ENCODE measurements at places on chromosomes 3 and 15.

- no peak for DNase-seq
These were observed 695.5 kb downstream of the EPHA3 start for GRCh38 chr3:89802881-89803280.

- peak; percentile 37 for DNase-seq
These were observed 158.7 kb downstream of the USP13 start for GRCh38 chr3:179811321-179812095.

DNA sequence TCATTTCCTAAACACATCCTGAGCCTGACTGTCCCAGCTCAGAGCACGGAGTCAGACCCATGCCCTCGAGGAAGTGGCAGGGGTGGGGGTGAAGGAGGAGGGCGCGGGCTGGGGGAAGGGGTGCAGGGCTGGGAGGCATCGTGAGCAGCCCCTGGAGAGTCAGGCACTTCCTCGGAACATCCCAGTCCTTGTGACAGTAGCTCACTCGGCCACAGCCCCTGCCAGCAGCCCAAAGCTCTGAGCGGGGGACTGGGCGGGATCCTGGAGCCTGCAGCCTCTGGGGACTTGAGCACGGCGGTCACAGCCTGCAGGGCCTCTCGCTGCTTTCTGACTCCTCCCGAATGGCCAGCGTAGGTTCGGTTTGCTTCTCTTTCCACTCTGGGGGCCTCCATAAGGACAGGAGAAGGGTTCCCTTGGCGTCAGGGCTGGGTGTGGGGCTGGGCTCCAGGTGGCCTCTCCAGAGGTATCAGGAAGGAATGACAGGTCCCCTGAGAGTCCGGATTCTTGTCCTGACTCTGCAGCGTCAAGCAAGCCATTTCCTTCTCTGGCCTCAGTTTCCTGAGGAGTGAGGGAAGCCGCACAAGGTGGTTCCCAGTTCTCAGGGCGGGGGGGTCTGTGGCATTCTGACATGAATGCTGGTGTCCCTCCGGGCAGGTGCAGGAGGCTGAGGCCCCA, 20.9 kb downstream of the PSTPIP1 start:
- DNase-seq = no peak

DNA sequence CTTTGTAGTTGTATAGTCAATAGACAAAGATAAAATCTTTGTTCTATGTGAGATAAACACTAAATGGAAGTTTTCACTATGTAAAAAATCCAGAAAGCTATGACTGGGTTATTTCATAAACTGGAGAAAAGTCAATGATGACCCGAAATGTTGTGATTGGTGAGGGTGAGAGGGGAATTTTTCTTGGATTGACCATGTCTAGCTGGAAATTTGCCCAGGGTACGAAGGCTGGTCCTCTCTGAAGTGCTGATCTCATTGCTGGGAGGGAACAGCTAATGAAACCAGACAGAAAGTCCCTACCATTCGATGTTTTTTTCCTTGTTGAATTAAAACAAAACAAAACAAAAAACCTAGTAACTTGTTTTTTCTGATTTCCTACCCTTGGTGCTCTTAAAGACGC, 14.3 kb downstream of the TPRG1 start:
- DNase-seq = no peak

DNA sequence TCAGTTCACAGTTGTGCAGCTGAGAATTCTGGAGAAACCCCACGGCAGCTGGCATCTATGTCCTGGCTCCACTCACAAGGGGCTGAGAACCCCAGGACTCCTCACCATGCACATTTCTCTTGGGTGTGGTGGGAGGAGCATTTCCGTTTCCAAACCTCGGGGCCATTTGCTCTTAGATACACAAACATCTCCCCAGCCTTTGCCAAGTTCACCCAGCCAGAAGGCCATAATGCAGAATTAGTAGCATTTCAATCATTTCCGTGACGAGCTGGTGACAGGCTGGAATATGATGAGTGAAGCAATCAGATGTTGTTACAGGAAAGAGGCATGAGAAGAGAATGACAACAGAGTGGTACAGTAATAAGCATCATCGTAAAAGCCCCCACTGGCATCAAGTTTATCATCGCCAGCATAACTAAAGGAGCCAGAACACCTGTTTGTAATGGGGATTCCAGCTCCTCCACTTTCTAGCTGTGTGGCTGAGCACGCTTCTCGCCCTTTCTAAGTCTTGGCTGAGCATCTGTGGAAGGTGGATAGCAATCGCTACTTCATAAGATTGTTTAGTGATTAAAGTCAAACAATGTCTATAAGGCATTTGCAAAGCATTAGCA, 82.0 kb downstream of the LIPC start:
- no peak for DNase-seq

- no peak for DNase-seq
These were observed 35.7 kb downstream of the TMEM39A start for GRCh38 chr3:119427669-119428068.

GRCh38 chr3:98556164-98557130, 24.7 kb downstream of the GPR15 start:
- DNase-seq = peak; percentile 94

DNA sequence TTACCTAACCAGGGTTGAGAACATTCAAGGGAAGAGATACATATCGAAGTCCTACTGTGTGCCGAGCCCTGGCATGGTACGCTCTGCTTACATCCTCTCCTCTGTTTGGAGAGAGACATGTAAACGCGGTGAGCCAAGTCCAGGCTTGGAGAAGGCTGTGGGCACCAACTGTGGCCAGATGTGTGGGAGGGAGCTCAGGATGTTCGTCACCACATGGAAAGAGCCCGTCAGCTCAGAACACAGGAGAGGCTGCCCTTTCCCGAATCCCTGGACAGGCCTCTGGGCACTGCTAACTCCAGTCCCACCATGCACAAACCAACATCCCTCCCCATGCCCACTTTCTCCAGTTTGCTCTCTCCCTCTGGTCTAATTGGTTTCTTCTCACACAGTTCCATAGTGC, 43.0 kb downstream of the MESD start:
- DNase-seq = no peak

- no peak for DNase-seq
These were observed 781.7 kb downstream of the MECOM start for GRCh38 chr3:168881804-168882203.

- no peak for DNase-seq
These were observed 315.6 kb upstream of the ATP10A start for GRCh38 chr15:26178640-26179220.

GRCh38 chr15:74870436-74871215, 2.5 kb downstream of the SCAMP2 start:
- DNase-seq = peak; percentile 25

GRCh38 chr3:157030712-157031111, 129.2 kb downstream of the CCNL1 start:
- DNase-seq = no peak

DNA sequence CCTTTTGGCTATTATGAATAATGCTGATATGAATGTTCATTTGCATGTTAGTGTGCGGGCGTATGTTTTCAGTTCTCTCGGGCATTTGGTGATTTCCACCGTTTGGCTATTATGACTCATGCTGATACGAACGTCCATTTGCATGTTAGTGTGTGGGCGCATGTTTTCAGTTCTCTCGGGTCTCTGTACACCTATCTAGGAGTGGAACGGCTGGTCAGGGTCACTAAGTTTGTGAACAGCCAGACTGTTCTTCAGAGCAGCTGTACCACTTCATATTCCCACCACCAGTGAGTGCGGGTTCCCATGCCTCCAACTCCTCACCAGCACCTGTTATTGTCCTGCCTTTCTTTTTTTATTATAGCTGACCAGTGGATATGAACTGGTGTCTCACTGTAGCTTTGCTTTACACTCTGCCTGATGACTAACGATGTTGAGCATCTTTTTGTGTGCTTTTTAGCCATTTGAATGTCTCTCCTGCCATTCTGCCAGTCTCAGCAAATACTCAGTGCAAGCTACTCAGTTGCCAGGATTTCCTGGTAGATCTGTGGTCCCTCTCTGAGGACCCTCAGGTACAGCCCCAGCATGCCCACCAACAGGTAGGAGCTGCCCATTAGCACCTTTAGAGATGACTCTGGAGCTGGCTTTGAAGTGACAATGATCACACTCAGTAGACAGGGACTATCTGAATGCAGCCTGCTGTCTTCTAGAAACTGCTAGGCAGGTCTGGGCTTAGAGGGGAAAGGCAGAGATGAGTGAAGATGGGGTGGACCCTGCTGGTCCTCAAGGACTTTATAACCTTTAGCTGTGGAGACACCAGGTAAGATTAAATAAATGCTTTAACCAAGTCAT, 141.1 kb downstream of the XXYLT1 start:
- DNase-seq = no peak

DNA sequence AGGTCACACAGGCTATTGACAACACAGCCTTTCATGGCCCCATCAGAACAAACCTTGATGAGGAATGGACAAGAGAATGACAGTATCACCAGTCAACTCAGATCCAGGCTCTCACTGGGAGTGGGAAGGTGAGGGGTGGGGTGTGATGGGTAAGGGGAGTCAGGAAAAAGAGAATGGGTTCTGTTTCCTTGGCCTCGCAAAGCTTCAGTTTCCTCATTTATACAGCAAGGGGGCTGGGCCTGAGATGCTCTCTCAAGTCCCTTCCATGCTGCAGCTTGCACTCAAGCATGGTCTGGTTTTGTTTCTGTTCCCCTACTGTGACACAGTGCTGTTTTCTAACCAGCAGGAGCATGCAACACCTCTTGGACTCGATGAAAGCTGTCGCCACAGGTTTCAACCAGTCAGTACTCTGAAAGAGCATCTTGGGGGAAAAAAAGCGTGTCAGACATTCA, 65.7 kb upstream of the IL12A start:
- no peak for DNase-seq

- DNase-seq = no peak
These were observed 10.8 kb downstream of the LYSMD4 start for GRCh38 chr15:99722406-99722805.

- no peak for DNase-seq
These were observed 193.5 kb downstream of the TNIK start for GRCh38 chr3:171266740-171267073.

GRCh38 chr3:4977853-4978203, 1.4 kb upstream of the BHLHE40 start:
- DNase-seq = no peak

GRCh38 chr3:28940530-28940929, 340.3 kb upstream of the RBMS3 start:
- DNase-seq = no peak

DNA sequence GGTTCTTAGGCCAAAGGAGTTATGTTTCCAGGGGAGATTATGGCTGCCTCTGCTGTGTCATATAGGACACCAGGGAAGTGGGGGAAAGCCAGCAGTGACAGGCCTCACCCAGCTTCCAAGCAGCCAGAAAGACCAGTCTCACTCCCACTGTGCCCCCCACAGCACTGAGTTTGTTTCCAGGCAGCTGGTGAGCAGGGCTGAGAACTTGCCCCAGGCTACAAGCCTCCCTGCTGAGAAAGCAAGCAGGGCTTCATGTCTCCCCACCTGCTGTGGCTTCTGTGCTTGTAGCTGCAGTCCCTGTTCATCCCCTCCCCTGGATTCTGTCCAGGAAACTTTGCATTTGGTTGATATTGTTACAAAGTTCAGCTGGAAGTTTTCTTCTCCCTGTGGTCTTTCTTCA, 376.3 kb downstream of the PDCD6IP start:
- DNase-seq = no peak

GRCh38 chr3:150639262-150639661, 36.1 kb downstream of the SELENOT start:
- DNase-seq = no peak

DNA sequence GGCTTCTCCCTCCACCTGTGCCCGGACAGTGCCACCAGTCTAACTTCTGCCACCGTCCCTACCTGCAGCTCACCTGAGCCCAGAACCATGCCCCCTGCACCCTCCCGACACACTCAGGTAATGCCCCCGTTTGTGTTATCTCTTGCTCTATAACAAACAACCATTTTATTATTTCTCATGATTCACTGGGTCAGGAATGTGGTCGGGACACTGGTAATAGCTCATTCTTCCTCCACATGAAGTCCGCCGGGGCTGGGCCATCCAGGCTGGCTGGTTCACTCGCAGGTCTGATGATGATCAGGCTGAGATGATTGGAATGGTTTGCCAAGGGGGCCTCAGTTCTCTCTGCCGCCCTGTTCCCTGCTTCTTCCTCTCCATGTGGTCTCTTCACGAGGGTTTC, 20.3 kb upstream of the NR2E3 start:
- no peak for DNase-seq

- DNase-seq = no peak
These were observed 967.7 kb downstream of the AGBL1 start for GRCh38 chr15:87047203-87047965.

GRCh38 chr15:74505837-74506514, 35.0 kb upstream of the ARID3B start:
- DNase-seq = no peak

- DNase-seq = no peak
These were observed 22.8 kb downstream of the ATP2C1 start for GRCh38 chr3:130916507-130917167.

GRCh38 chr3:52391096-52391495, 53.8 kb downstream of the SEMA3G start:
- DNase-seq = no peak

DNA sequence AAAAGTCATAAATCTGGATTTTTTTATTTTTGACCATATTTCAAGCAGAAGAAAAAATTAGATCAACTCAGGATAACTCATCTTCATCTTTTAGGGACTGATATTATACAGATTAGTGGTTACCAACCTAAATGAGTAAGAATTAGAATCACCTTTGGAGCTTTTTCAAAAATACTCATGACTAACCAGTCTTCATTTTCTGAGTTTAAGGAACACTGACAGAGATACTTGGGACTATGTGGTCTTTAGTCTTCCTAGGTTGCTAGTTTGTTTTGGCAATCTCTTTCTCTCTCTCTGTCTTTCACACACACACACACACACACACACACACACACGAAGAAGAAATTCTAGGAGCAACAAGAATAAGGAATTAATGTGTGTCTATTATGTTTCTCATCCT, 50.1 kb downstream of the TMOD3 start:
- DNase-seq = no peak

DNA sequence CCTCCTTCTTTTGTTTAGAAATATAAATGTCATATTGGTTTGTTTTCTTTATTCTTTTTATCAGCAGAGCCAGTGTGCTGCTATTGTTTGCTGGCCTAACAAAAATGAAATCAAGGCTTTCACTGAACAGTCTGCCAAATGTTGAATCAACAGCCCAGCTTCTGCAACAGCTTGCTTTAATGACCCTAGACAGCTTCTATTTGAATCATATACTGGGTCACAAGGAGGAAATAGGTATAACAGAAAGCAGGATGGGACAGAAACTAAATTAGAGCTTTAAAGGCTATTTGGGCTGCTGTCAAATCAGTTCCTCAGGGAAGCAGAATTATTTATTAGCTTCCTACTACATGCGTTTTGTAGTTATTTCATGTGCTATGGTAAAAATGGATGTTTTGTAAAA, 12.1 kb upstream of the DNAJC13 start:
- DNase-seq = no peak

GRCh38 chr15:96076350-96076749, 254.2 kb upstream of the NR2F2 start:
- DNase-seq = no peak

GRCh38 chr3:172586436-172586835, 63.2 kb upstream of the TNFSF10 start:
- DNase-seq = peak; percentile 42

Measured in bone marrow (tissue), 2 donors.